Activated CD4-positive, alpha-beta T cell treated with anti-CD3 and anti-CD28 coated beads for 48 hours (primary cell): ENCODE measurements at places on chromosomes 5 and 9.

DNA sequence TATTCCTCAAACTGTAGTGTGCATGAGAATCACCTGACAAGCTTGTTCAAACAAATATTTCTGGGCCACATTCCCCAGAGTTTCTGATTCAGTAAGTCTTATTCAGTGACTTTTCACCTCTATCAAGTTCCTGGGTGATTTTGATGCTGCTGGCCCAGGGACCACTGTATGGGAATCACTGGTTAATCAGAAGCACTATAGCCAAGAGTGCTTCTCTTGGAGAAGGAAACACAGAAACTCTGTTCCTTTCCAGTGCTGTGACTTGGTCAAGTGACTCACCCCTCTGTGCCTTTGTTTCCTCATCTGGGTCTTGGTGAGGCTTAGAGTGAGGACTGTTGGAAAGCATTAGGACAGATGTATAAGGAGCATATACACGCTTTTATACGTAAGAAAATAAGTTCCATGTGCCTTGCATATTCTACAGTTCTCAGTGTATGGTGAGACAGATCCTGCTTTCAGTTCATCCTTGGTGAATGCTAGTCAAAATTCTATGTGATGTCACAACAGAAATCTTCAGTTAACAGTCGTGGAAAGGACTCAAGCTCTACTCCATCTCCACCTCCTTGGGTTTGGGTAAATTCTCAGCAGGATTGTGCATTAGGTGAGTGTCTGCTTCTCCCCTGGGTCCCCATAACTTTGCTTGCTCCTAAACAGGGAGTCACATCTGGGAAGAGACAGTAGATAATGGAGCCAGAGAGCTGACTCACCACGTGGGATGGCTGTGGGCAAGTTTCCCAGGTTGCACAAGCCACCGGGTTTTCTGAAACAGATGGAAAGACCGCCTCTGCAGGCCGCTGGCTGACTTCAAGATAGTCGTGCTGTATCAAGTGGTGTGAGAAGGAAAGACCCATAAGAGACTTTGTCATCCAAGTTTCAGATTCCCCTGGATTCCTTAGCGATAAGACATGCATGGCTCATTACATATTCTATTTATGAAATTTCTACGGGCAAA, 117.0 kb downstream of the NXNL2 start:
- no peak for DNase-seq

DNA sequence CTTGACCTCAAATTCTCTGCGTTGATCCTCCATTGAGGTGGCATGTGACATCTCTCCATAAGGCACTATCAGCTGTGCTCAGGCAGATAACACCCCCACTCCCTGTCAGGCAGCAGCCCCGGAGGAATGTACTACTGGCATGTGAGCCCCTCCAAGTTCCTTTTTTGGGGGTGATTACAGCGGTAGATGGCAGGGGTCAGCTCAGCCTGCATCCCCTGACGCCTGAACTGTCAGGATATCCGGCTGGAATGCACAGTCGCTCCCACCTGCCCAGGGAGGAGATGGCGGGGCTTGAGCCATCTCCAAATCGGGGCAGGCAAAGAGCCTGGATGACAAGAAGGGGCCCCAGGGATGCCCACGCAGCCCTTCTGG, 40.8 kb downstream of the FAM78A start:
- no peak for DNase-seq

DNA sequence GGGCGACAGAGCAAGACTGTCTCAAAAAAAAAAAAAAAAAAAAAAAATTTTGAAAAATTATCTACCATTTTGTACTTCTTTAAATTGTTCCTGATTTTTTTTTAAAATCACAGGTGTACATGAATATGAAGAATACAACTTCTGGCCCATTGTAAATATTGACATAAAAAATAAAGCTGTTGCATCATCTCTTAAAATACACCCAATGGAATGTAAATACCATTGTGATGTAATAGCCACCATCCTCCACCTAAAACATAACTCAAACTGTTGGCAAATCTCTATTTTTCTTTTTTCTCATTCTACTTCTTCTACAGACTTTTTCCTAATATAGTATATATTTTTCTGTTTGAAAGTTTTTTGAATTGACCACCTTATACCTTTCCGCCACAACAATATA, 61.0 kb upstream of the TEX48 start:
- no peak for DNase-seq

DNA sequence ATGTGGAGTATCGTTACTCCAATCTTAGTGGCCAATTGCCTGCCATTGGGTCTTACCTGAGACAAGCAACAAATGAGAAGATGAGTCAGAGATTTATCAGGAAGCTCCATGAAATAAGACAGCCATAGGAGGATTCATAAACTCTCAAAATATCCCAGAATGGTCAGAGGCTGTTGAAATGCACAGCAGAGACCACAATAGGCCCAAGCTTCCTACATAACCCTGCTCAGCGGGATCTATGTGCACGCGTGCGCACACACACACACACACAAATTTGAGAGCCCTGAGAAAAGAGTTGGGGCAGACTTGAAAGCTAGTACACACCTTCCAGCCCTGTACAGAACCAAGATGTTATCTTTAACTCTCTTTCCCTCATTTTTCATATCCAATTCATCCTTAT, 9.8 kb downstream of the UIMC1 start:
- DNase-seq, result no peak

GRCh38 chr9:20486552-20486951, 135.7 kb downstream of the MLLT3 start:
- DNase-seq, result no peak

DNA sequence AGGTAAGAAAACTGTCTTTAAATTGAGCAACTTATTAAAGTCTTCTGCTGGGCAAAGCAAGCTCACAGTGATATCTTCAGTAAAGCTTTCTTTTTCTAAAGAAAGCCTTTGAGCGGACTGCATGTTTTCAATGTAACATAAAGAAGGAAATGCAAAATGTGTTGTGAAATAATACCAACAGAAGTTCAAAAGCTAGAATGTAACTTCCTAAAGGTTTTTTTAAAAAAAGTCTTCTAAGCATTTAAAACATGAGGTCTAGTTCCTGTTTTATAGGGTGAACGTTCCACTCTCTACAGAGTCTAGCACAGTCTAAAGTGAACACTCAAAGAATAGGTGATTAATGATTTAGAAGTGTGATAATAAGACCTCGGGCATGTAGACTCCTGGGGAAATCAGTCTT, 62.9 kb downstream of the DENND1A start:
- DNase-seq, result no peak

DNA sequence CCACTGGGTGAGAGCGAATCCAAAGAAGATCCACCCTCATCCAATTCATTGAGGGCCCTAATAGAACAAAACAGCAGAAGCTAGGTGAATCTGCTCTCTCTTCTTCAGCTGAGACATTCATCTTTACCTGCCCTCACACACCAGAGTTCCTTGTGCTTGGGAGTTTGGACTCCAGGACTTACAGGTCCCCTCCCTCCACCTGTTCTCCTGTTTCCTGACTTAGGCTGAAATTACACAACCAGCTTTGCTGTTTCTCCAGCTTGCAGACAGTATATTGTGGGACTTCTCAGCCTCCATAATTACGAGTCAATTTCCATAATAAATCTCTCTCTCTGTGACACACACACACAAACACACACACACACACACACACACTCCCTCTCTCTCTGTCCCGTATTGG, 19.1 kb downstream of the TMEM171 start:
- DNase-seq, result no peak

DNA sequence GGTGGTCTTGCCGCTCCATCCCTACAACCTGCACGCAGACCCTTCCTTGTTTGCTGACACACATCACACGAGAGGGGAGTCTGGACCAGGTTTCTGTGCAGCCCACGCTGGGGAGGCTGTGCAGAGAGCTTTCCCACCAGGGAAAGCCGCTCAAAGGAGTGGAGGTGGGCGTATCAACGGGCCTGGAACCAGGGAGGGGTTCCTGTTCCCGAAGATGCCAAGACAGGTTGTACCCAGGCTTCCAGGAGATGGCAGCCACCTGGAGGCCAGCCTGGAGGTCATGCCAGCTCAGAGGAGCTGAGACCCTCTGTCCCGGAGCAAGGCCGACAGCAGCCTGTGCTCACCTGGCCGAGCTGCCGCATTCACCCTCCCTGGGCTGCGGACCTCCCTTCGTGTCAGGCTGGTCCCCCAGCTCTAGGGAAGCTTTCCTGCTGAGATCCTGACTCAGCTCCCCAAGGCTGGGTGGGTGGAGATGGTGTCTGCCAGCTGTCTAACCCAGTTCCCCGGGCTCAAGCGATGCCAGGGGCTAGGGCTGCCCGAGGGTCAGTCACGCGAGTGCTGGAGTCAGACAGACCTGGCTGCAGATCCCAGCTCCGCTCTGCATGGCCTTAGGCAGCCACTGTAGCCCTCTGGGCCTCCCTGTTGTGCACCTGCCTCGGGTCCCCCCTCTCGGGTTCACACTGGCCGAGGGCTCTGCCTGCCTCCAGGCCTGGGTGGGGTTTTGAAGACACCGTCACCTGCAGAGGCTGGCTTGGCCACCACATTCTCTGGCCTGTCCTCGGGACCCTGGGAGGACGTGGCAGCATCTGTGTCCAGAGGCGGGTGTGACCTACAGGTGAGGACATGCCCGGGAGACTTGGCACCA, 28.5 kb upstream of the QSOX2 start:
- no peak for DNase-seq

DNA sequence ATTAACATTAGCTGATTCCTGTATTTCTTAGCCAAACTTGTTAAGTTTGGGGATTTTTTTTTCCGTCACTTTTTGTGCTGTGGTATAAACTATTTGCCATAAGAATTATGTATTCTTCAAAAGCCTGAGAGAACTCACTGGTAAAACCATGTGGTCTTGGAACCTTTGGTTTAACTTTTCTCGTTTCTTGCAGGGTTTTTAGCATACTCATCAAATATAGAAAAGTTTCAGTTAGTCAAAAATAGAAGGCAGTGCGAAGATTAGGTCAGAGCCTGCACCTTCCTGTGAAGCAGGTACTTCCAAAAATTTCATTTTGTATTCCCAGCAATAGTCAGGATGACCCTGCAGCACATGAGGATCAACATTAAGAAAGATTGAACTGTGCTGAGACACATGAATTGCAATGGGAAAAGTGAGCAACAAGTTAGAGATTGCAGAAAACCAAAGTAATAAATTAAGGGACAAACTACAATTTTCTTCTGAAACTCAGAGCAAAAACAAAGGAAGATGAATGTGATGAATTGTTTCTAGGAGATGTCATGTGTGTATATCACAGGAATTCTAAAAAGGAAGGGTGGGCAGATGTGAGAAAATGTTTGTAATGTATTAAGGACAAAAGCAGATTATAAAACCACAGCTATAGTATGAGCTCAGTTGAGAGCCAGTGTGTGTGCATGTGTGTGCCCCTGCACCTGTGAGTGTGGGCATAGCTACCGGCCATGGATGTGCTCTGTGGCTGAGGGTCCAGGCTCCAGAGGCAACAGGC, 102.2 kb downstream of the ANGPTL2 start:
- no peak for DNase-seq

DNA sequence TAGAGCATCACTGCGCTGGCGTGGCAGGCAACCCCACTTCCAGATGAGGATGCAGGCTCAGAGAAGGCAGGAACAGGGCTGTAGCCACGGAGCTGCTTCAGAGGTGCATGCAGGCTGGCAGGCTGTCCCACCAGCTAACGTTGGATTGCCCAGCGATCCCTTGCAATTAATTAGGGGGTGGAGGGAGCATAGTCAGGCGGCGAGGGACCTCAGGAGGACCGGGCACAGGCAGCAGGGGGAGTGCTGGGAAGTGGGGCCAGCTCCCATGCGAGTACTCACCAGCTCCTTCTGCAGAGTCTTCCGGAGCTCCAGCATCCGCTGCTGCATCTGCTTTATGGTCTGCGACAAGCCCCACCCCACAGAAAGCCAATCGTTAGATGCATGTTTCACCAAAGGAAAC, 20.3 kb downstream of the ARPC5L start:
- DNase-seq, result no peak

- no peak for DNase-seq
These were observed 117.4 kb upstream of the GRIA1 start for GRCh38 chr5:153373130-153373498.

- no peak for DNase-seq
These were observed 2.1 kb upstream of the GABRB2 start for GRCh38 chr5:161548487-161549094.

DNA sequence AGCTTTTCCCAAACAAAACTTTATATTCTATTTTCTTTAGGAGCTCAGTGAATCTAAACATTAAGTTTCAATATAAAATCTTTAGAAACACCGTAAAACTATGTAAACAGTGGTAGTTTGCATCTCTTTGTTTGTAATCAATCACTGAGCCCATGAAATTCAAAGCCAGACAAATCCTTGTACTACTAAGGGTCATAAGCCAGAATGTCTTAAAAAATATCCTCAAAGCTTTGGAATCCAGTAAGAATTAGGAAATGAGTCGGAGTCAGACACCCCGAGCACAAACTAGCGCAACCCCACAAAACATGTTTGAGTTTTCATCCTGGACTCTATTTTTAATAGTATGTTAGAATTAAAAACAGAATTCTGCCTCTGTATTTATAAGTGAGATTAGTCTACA, 153.8 kb downstream of the HSPA4 start:
- DNase-seq, result no peak

DNA sequence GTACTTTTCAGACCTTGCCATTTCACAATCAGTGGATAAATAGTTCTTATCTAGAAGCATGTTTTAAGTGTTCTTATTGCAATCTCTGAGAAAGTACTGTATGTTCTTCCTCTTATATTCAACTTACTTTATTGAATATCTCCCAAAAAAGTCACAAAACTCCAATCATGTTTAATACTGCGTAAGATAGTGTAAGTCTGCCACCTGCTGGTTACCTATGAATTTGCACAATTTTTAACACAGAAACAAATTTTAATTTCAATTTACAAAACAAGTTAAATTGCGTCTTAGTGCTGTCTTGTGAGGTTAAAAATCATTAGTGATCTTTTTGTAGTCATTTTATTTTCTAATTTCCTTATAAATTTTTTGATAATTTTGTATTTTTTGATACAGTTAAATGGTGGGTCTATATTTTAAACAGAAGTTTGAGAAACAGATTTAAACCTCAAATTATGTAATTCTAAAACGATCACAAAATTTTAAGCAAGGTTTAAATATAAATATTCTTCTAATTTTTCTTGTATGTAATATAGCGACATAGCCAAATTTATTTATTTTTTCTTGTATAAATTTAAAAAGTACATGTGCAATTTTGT, 115.8 kb downstream of the EMB start:
- DNase-seq, result no peak

GRCh38 chr5:91074615-91075014, 308.5 kb downstream of the ARRDC3 start:
- no peak for DNase-seq

- no peak for DNase-seq
These were observed 64.6 kb upstream of the ZFR start for GRCh38 chr5:32508806-32509805.

- DNase-seq, result no peak
These were observed 9.0 kb downstream of the PPP3R2 start for GRCh38 chr9:101585740-101586139.

DNA sequence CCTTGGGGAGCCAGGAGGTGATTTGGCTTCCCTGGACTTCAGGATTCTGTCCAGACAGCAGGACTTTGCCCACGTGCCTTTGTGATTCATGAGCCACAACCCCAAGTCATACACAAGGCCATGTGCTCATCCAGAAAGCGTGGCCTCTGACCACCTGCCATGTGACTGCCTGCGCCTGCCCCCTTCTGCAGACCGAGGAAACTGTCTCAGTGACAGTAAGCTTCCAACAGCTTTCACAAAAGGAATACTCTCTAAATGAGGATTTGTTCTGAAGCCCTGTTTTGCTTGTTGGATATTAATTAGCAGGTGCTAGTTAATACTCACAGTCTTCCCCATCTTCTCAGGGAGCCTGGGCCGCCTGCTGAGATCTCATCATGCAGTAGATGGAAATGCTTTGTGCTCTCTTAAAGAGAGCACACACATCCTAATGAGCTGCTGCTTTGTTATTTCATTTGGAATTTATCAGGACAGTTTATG, 36.9 kb upstream of the ANGPTL2 start:
- no peak for DNase-seq
